ENCODE measurements at places on chromosomes 3 and 15.

DNA sequence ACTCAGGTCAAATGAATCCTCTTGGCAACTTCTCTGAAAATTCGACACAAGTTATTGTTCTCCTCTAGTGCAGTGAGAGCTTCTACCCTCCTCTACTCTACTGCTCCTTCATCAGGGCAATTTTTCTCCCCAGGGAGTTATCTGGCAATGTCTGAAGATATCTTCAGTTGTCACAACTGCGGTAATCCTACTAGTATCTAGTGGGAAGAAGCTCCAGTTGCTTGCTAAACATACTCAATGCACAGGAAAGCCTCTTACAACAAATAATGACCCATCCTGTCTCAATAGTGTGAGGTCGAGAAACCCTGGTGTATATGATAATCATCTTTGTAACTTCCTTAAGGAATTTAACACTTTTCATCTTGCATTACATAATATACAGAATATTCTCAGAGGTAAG lies 1147.6 kb downstream of the IGSF11 start:
- no peak for DNase-seq

GRCh38 chr15:87704276-87704675 lies 552.3 kb downstream of the NTRK3 start:
- no peak for DNase-seq

DNA sequence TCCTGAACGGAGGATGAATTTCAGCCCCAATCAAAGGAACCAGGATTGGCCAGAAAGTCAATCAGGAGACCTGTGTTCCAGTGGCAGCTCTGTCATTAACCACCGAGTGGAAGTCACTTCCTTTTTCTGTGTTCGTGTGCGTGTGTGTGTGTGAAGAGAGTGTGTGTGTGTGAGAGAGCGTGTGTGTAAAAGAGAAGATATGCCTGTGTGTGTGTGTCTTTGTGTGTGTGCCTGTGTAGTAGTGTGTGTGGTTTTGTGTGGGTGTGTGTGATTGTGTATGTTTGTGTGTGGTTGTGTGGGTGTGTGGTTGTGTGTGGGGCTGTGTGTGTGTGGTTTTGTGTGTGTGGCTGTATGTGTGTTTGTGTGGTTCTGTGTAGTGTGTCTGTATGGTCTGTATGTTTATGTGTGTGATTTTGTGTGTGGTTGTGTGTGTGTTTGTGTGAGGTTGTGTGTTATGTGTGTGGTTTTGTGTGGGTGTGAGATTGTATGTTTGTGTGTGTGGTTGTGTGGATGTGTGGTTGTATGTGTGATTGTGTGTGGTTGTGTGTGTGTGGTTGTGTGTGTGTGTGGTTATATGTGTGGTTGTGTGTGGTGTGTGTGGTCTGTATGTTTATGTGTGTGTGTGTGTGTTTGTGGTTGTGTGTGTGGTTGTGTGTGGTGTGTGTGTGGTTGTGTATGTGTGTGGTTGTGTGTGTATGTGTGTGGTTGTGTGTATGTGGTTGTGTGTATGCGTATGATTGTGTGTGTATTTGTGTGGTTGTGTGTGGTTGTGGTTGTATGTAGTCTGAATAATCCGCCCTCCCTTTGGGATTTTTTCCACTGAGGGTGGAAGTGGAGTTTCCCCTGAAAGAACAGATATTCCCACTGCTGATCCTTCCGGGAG lies 314.4 kb downstream of the SHQ1 start:
- no peak for DNase-seq

GRCh38 chr3:149377408-149378364 lies at the start of gene TM4SF1:
Gene TM4SF1 (minus strand): TSS chr3:149377649. CDS start chr3:149377547, 102 bp downstream.
- DNase-seq = no peak

GRCh38 chr15:60551147-60551780 lies 72.3 kb upstream of the ICE2 start:
- DNase-seq = no peak

DNA sequence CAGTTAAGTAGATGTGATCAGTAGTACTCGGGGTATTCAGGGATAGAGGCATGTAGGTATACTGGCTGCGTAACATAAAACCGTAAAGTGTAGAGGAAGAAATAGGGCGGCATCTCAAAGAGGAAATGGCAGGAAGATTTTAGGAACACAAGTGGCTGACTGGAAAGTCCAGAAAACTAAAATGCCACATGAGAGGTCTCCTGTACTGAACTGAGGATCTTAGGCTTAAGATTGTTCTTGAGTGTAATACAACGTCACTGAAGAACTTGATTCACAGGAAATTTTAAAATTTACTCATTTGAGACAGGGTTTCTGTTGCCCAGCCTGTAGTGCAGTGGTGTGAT lies 2.3 kb upstream of the LMLN start:
- no peak for DNase-seq

GRCh38 chr15:38130205-38130567 lies 122.5 kb upstream of the SPRED1 start:
- DNase-seq = no peak

GRCh38 chr3:47601281-47601680 lies 22.6 kb upstream of the CSPG5 start:
- DNase-seq = no peak

DNA sequence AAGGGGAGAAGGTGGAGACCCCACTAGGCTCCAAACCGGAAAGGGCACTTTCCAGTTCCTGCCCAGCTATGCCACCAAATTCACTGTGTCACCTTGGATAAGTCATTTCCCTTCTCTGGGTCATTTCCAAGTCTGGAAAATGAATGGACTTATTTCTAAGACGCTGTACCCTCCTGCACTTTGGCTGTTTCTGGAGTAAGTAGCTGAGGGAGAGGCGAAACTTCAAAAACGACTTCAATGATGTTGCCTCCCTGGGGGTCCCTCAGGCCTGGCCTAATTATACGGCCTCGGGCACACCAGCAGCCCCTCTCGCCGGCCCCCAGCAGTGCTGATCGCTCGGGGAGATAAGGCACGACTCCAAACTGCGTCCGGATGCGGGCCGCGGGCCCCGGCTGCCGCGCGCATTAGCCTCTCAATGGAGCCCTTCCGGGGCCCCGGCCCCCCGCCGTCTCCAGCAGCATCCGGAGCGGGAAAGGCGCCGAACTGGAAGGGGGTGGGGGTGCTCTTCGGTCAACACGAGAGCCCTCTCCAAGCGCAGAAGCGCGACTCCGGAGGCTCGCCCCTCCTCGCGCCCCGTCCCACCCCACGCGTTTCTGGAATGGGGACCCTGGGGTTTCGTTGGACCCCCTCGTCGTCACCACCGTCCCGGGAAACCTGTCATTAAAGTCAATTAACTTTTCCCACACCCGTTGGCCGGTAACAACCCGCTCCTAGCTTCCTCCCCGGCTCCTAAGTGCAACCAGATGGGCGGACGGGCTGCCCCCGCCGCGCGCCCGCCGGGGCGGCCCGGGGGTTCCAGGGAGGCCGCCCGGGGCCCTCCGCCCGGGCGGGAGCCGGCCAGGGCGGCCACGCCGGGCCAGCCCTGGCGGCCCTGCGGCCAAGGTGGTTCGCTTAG lies 4.8 kb downstream of the HES1 start:
- DNase-seq = no peak

GRCh38 chr15:51830276-51830806 lies 888 bp downstream of the TMOD3 start:
- DNase-seq = no peak

DNA sequence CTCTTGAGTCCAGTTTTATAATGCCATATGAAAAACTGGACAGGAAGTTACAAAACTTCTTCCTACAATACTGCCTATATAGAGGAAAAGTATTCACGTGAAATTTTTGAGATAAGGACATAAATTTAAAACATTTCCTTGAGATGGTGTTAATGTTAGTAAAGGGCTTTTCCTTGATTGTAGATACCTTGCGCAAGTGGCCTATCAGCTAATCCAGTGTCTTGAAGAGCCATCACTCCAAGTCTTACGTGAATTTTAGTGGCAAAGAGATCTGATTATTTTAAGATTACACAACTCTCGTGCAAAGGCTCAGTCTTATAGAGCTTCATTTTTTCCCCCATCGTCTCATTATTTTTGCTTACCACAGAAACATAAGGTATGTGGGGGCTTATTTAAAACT lies 18.4 kb downstream of the C3orf38 start:
- no peak for DNase-seq

DNA sequence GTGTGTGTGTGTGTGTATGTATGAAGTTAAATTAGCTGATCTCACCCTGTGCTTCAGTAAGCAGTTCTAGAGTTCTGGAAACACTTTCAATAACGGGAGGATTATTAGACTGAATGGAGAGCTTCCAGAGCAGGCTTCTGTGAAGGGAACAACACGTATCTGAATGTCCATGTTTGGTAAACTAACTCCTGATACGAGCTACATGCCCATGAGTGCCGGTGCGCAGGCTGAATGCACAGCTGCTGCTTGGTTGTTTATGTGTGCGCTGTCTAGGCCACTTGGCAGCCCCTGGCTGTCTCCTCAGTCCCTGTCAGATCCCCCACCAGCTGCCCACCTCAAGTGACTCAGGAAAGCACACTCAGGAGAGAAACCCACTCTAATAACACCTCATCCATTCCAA lies 137.0 kb downstream of the EPHB1 start:
- DNase-seq = no peak

DNA sequence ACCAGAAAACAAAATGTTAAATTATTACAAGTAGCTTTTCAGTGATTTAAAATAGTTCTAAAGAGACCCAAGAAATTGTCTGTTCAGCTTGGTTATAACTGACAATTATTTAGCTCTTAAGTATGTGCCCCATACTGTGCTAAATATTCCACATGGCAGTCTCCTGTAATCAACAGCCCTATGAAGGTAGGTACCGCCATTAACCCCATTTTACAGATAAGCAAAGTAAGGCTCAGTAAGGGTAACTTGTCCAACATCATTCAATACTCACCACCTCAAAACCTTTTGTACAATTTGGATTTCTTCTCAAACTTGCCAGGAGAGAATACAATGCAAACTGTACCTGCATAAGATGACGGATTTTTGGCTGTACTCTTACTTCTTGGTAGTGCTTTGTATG lies 33.9 kb downstream of the ADPGK start:
- DNase-seq = no peak

DNA sequence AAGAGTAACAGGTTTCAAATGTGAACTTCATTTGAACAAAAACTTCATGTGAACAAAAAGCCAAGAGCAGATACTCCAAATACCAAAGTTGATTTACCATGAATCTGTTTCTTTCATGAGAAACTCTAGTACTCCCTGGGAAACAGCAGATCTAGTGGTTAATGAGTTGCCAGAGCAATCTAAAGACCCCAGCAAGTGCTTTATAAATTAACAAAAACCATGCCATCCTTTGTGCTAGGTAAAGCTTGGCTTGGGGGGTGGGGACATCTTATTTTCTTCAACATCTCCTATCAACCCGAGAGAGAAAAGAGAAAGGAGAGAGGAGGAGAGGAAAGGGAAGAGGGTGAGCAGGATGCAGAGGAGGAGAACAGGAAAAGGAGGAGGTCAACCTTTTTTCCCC lies 100.7 kb downstream of the TBL1XR1 start:
- no peak for DNase-seq

- no peak for DNase-seq
Measured at GRCh38 chr3:8767667-8768363, 1.6 kb downstream of the OXTR start.

GRCh38 chr3:46351646-46352045 lies 2.3 kb upstream of the CCR2 start:
- no peak for DNase-seq

- DNase-seq = no peak
Measured at GRCh38 chr15:63172851-63173451, 15.7 kb upstream of the RPS27L start.

GRCh38 chr3:184742676-184743135 lies 30.8 kb upstream of the MAGEF1 start:
- no peak for DNase-seq

GRCh38 chr15:31161951-31162350 lies 60.4 kb upstream of the TRPM1 start:
- no peak for DNase-seq

DNA sequence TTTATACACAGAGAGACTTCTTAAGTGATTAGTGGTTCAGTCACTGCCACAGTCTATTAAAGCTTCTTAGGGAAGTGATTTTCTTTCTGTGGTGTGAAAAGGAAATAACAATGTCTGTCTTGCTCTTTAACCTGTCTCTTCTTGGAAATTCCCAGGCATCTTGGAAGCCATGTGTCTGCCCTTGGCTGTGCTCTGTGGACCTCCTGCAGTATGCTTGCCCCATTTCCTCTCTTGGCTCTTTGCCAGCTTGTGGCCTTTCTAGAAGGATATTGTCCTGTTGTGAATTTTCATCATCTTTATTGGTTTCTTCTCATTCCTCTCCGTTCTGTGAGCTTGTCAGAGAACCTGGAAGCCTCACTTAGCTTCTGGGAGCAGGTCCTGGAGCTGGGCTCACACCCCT lies 338.4 kb upstream of the C2CD4B start:
- DNase-seq = no peak

GRCh38 chr3:112456147-112456546 lies 43.1 kb downstream of the BTLA start:
- no peak for DNase-seq

DNA sequence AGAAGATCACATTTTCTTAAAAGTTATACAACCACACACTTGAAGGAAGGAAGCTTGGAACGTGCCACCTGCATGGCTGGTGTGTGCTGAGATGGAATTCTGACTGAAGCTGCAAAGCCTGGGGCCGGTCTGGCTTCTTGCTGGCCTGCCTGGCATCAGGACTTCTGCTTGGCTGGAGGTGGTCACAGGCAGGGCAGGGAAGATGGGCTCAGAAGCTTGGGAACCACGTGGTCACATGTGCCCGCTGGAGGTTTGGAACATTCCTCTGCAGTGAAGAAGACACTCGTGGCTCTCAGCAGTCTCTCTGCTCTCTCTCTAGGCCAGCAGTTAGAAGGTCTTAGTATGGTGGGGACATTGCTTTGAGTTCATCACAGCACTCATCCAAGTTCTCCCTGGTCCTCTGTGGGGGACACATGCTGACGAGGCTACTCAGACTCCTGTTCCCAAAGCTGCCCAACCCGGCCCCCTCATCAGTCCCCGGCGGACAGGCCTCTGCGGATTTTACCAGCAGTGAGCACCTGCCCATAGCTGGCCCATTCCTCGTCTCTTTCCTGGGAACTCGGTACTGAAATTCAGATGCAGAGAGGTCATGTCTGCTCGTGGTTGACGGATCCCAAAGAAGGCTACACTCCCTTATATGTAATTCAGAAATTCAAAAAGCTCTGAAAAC lies 229.0 kb downstream of the ADAMTS17 start:
- no peak for DNase-seq

- no peak for DNase-seq
Measured at GRCh38 chr3:134567605-134568004, 81.7 kb downstream of the CEP63 start.

- no peak for DNase-seq
Measured at GRCh38 chr3:135083179-135083578, 288.1 kb downstream of the EPHB1 start.

DNA sequence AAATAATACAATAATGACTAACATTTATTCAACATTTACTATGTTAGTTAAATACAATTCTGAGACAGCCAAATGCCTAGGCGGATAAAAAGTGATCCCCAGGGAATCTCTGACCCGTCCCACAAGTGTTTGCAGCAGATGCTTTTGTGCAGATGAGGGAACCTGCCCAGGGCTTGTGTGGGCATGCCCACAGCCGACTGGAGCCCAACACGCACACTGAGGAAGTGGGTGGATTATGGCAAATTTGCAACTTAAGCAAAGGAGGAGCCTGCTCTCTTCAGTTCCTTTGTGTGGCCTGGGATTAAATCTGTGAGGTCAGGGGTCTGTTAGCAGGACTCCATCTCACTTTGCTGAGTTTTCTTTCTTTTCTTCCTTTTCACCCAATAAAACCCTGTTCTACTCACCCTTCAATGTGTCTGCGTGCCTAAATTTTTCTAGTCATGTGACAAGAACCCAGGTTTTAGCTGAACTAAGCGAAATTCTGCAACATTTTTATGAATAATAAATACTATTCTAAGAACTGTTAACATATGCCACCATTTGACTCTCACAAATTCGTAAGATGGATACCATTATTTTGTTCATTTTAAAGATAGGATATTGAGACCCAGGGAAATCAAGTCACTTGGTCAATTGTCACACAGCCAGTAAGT lies 13.9 kb upstream of the RTP1 start:
- DNase-seq = no peak
